ENCODE measurements at places on chromosomes 4 and X.

- DNase-seq = no peak
These were observed 7.6 kb upstream of the SOWAHB start for GRCh38 chr4:76905521-76905920.

GRCh38 chrX:110034036-110034435 lies 31.1 kb downstream of the TMEM164 start:
- no peak for DNase-seq

- no peak for DNase-seq
These were observed 90.6 kb downstream of the DCAF8L2 start for GRCh38 chrX:27680726-27681125.

GRCh38 chr4:40254608-40255392 lies 58.0 kb downstream of the RHOH start:
- DNase-seq = no peak

DNA sequence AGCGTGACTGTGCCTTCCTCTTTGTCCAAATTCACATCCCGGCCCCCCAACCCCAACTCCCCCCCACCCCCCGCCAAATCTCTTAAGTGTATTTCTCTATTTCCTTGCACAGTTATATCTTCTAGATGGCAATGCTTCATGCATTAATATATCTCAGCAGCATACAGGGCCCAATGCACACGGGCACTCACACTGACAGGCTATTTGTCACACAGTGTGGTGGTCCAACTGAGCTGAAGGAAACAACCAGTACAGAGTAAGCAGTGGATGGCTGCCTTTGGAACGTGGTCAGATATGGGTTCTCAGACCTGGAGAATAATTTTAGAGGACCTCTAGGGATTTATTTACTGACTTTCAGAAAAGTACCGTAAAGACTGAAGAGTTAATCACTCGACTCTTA lies 681 bp downstream of the EXOC1 start:
- no peak for DNase-seq
